Cardiac muscle cell (in vitro differentiated cells and primary cell): ENCODE measurements at places on chromosomes 2 and 18.
A peak's percentile ranks its signal among the peaks of the same experiment; 100 is the strongest.

DNA sequence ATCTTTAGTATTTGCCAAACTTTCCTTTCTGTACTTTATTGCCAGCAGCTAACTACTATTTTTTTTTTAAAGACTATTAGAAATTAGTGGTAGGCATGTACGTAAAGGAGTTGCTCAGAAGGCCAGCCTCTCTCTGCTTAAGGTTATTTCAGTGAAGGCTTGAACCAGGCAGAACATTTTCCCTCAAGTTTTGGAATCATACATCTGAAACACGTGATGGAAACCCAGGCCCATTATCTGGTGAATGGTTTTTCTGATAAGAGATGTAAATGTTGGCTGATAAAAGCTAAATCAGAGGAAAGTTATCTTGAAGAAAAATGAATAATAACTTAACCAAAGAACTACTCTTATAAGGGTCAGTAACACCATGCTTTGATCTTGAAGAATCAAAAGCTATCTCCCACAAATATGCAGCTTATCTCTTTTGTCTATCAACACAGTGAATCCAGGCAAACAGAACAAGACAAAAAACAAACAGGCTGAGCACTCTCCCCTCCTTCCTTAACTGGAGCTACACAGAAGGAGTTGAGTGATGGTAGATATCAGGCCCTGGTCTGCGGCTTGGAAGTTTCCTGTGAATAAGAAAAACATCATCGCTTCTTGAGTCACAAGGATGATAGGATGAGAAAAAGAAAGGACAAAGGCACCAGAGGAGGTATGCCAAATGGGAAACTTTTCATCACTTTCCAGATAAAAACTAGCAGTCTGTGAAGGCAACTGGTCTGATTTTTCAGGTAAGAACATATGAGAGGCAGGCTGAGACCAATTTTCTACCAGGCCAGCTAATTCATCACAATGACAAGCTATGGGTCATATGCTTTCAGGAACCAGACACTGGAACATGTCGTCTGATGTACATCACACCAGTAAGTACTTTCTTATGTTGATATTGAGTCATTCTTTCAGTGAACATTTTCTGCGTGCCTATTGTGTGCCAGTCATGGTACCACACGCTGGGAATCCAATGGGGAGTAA lies 88.4 kb upstream of the STK17B start:
- H3K27me3 ChIP-seq, result no peaks in the 10 kb centered on the region
- peak overlapping the region; percentile 9 for H3K27ac ChIP-seq
- H3K4me3 ChIP-seq, result no peak overlapping the region

- H3K36me3 ChIP-seq, result peaks cover 35% of the 10 kb centered on the region
- no peak overlapping the region for H3K4me3 ChIP-seq
- no peak for DNase-seq
- H3K27ac ChIP-seq, result peak overlapping the region; percentile 38
- H3K27me3 ChIP-seq, result no peaks in the 10 kb centered on the region
Observed at GRCh38 chr18:36758623-36759022, 70.2 kb downstream of the TPGS2 start.

DNA sequence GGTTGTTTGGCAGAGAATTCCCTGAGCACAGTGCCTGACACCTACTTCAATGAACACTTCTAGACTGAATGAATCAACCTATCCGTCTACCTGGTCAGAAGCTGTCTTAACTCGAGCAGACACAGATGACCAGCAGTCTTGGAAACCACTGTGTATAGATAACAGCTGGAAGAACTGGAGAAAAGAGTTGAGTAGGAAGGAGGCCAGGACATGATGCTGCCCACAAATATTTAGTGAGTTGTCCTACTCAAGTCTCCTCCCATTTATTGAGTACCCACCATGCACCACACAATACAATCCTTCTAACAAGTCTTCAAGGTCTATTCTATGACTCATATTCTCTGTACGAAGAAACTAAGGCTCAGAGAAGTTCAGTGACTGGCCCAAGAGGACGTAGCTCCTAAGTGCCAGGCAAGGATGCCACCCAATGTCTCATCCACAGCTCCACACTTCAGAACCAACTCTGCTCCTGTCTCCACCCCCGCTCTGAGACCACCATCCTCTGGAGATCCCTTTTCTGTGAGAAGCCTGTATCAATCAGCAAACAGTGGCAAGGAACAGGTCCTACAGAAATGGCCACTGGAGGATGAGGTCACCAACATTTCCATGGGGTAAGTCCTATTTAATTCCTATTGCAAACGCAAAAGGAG lies 62.2 kb downstream of the GALNT14 start:
- no peak overlapping the region for H3K4me3 ChIP-seq
- no peaks in the 10 kb centered on the region for H3K36me3 ChIP-seq
- H3K27ac ChIP-seq, result no peak overlapping the region
- peaks cover 4% of the 10 kb centered on the region for H3K4me1 ChIP-seq
- DNase-seq, result no peak

DNA sequence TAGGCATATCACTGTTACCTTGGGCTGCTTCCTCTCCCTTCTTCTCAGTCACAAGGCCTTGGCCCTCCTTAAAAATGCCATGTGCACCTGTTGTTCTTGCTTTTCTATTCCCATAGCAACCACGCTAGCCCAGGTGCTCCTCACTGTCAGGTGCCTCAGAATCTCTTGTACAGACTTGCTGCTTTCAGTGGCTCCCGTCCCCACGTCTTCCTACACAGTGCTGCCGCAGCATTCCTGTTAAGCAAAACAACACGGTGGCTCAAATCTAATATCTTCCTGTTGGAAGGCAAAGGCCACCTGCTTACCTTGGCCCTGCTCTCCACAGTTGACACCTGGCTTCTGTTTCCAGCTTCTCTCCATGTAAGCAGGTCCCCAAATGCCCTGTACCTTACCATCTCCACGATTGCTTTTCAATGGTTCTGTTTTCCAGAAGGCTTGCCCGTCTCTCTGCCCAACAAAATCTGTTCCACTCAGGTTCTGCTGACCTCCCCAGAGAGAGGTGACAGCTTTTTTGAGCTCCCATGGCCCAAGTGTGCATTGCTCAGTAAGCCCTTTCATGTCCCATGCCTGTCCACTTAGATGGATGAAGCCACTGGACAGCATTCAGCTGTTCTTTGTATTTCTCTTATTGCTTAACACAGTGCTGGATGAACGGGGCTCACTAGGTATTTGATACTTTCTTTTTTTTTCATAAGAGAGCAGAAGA lies 240.4 kb downstream of the PRKCE start:
- DNase-seq, result no peak
- peak overlapping the region; percentile 85 for H3K27ac ChIP-seq
- no peak overlapping the region for H3K4me3 ChIP-seq
- H3K4me1 ChIP-seq, result peaks cover 69% of the 10 kb centered on the region

DNA sequence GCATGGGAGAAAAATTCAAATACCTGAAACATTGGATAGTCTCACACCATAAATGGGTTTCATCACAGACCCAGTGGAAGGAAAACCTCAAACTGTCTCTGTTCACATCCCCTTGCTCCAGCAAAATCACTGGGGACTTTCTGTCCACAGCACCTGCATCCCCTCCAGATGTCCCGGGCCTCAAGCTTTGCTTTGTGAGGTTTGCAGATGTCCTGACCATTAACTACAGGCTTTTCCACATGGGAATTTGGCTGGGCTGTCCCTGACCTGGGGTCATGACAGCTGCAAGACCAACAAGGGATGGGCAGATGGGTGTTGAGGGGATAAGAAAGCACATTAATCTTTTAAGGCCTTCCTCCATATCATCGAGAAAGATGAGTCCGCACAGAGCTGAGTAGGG lies 427.9 kb downstream of the TXNL1 start:
- H3K27me3 ChIP-seq, result no peaks in the 10 kb centered on the region
- no peak for DNase-seq
- H3K27ac ChIP-seq, result no peak overlapping the region
- H3K4me1 ChIP-seq, result no peaks in the 10 kb centered on the region
- H3K36me3 ChIP-seq, result no peaks in the 10 kb centered on the region
- no peak overlapping the region for H3K4me3 ChIP-seq
